Left renal pelvis (tissue), 4 donors: ENCODE measurements at places on chromosomes 6 and 20. TPM values are rescaled to one million over a fixed set of nuclear protein-coding genes. Genes with fewer than 3 reads are reported as not detected.

C6orf163 gene
- 3.2 TPM for polyA plus RNA-seq

LIME1 gene
- polyA plus RNA-seq: 4.0 TPM

RBCK1 gene
- 109 TPM for polyA plus RNA-seq

FAM184A gene
- polyA plus RNA-seq: 12.7 TPM

CALHM4 gene
- polyA plus RNA-seq: not detected

HLA-DQB1 gene
- 11.8 TPM for polyA plus RNA-seq

MAP7 gene
- 34.0 TPM for polyA plus RNA-seq

ANKRD60 gene
- not detected for polyA plus RNA-seq

GRCh38 chr6:31169123-31169857, 1.2 kb downstream of the POU5F1 start:
- no peak for DNase-seq

GRCh38 chr20:1203630-1204029, 376 bp downstream of the C20orf202 start:
- no peak for DNase-seq

- DNase-seq: no peak
These were observed 151.8 kb upstream of the INSM1 start for GRCh38 chr20:20215976-20216727.

DNA sequence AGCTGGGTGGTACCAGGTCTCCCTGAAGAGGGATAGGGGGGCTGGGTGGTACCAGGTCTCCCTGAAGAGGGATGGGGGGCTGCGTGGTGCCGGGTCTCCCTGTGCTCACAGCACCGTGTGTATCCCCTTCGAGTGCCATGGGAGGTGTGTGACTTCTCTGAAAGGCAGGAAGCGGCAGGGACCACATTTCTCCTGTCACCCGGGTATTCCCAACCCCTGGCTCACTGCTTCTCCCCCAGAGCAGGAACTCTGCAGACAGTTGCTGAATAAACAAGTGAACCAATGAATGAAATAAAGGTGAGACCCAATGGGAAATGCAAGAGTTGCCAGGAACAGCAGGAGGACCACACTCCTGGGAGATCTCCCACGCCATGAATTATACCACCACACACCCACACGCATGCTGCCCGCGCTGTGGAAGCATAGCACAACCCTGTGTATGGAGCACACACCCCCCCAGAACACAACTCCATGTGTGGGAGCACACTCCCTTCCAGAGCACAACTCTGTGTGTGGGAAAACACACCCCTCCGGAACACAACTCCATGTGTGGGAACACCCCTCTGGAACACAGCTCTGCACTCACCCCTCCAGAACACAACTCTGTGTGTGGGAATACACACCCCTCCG, 50.7 kb downstream of the RNASET2 start:
- DNase-seq: no peak

DNA sequence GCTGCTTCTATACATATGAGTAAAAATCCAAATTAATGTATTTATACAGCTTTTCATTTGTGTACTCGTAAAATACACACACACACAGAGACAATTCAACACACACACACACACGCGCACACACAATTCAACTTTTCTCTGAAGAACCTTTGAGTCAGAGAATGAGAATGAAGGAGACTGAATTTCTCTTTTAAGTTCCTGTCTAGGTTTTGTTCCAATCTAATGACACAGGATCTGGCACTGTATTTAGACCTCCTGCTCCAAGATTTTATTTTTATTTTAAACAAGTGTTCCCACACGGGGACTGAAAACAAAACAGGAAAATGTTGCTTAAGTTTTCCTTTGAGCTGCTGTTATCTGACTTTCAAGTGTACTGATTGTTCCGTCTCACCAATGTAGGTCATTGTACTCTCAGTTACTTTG, 250.8 kb downstream of the LAMA2 start:
- DNase-seq: no peak

DNA sequence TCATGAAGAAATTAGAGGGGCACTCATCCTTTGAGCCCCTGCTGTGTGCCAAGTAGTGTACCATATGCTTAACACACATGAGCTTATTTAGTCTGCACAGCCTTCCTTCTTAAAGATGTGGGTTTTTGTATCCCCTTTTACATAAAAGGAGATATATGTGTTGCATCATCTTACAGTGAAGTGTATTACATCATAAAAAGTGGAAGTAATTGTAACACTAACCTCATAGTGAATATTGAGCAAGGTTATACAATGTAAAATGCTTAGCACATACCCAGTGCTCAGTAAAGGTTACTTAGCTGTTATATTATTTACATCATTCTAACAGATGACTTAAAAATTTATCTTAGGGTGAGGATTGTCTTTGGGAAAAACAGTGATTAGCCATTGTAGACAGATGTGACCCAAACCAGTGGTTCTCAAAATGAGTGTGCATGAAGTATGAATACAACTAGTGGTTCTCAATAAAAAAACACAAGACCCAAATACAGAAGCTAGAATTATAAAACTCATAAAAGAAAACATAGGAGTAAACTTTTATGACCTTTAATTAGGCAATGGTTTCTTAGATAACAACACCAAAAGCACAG, 3.8 kb upstream of the PIGU start:
- DNase-seq: no peak

DNA sequence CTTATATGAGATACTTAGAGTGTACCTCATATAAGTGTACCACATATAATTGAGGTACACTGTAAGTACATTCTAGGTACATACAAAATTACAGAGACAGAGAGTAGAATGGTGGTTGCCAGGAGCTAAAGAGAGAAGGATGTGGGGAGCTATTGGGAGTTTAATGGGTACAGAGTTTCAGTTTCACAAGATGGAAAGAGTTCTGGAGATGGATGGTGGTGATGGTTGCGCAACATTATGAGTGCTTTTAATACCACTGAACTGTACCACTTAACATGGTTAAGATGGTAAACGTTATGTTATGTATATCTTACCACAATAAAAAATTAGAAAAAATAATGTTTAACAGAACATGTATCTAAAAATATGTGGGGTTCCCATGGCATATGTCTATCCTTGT, 69.4 kb downstream of the PRND start:
- DNase-seq: no peak

DNA sequence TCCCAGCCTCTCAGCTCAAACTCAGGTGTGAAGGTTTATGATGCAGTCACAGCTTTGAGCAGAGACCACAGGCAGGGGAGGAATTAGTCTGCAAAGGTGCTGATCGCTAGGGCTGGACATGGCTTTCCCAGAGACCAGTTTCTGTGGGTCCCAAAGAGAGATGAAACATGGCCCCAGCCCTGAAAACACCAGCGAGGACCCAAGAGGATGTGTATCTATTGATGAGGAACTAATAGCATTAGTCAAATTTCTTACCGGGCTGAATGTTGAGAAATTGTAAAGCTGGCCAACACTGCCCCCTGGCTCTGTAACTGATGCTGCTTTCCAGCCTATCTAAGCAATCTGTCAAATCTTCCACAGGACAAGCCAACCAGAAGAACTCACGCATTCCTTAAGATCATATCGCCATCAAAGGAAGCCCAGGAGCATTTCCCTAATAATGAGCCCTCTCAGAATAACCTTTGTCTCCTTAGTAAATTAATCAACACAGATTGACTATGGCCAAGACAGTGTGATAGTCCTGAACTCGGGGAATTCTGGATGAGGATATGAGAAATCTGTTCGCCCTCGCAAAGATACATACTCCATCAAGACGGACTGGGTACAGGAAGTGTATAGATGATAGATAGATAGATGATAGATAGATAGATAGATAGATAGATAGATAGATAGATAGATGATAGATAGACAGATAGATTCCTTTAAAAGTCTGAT, 7.8 kb upstream of the ACSS1 start:
- DNase-seq: no peak

- DNase-seq: no peak
These were observed 144.9 kb upstream of the OLIG3 start for GRCh38 chr6:137638926-137639706.

- DNase-seq: no peak
These were observed 162.2 kb upstream of the BMP5 start for GRCh38 chr6:56037601-56038000.

GRCh38 chr20:35627121-35627520, 11.5 kb downstream of the SPAG4 start:
- DNase-seq: no peak

- no peak for DNase-seq
These were observed 23.9 kb upstream of the RBBP8NL start for GRCh38 chr20:62451156-62451767.

DNA sequence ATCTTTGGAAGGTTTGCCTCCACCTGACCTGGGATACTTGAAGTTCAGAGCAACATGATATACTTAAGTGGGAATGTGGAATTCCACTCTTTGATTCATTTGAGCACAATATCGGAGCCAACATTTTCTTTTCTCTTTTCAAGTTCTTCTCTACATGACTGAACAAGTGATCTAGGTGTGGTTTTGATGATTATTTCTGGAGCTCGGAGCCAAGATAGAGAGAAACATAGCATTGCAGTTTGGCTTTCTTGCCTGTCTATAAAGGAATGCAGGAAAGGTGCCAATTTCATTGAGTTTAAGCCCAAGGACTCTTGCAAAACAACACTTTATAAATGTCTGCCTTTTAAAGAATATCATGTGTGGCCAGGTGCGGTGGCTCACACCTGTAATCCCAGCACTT, 124.2 kb upstream of the FAM83B start:
- no peak for DNase-seq

DNA sequence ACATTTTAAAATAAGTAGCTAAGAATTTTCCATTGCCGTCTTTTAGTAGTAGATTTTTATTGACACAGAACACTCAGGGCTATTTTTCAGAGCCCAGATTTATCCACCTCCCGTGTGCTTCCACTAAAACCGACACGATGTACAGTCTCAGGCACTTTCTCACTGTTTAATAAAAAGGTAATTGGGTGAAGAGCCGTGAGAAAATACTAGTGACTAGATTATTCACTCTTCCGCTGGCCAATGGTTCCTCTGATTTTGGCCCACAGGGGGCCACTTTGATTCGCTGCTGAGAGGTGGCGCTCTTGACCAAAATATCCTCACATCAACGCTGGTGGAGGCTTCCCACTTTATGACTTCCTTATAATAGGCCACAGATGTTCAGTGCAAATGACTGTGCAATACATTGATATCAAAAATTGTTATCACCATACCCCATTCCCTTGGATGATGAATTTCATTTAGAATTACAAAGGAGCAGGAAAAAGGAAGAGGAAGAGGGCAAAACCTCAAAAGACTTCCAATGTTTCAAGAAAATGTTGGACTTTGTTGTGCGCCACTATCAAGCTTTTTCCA, 12.3 kb upstream of the HDDC2 start:
- no peak for DNase-seq

DNA sequence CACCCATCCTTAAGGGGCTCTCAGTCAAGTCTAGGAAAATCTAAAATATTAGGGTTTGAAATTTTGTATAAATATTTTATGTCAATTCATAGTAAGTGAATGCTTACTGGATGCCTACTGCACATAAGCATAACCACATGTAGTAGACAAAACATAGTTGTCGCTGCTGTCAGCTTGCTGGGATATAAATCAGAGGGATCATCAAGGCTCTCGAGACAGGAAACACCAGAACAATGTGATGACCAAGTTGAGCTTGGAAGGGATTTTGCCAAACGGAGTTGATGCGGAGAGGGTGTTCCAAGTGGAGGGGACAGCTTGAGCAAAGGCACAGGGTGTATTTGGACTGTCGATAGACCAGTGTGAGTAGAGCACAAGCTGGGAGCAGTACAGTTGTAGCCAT, 105.8 kb upstream of the SUPT3H start:
- DNase-seq: no peak

DNA sequence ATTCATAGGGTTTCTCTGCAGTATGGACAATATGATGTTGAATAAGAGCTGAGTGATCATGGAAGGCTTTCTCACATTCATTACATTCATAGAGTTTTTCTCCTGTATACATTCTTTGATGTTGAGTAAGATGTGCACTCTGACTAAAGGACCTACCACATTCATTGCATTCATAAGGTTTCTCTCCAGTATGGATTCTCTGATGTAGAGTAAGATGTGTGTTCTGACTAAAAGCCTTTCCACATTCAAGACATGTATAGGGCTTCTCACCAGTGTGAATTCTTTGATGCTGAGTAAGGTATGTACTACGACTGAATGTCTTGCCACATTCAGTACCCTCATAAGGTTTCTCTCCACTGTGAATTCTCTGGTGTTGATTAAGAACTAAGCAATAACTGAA, 29.3 kb upstream of the ZNF391 start:
- DNase-seq: no peak

GRCh38 chr6:134331256-134331655, 13.3 kb upstream of the SGK1 start:
- no peak for DNase-seq

DNA sequence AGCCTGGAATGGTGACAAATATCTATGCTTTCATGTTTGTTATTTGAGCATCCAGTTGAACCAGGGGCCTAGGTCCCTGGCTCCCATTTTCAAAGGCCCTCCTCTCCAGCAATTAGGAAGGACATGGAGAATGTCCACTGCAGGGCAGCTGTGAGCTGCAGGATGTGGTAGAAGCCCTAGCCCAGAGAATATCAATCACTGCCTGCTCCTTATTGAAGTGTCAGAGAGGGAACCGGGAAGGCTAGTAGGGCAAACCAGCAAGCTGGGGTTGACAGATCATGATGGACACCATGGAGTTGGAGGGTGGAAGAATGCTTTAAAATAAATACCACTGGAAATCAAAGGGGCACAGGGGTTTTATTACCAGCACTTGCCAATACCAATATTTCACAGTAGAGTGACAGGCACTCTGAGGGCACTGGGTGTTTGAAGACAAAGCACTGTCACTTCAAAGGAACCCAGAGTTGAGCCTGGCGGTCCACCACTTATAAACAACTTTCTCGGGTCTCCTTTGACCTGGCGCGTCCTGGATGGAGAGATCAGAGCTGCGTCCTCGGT, 47.7 kb downstream of the ZNF831 start:
- no peak for DNase-seq

GRCh38 chr6:139017227-139017626, 11.3 kb upstream of the ABRACL start:
- no peak for DNase-seq

DNA sequence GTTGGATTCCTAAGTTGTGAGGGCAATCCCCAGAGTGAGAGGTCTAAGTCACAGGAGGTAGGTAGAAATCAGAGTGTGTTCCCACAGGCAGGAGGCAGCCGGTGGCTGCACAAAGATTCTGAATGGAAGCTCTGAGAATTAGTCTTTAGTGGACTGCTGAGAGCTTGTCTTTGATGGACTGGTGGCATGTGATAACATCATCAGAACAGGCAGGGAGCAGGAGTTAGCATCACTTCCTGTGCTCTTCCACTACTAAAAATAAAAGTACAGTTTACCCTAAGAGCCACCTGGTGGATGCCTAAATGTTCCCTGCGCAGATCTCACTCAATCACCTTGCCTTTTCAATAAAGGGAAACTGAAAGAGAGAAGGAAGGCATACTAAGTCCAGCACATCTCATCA, 294.6 kb upstream of the POU3F2 start:
- no peak for DNase-seq

DNA sequence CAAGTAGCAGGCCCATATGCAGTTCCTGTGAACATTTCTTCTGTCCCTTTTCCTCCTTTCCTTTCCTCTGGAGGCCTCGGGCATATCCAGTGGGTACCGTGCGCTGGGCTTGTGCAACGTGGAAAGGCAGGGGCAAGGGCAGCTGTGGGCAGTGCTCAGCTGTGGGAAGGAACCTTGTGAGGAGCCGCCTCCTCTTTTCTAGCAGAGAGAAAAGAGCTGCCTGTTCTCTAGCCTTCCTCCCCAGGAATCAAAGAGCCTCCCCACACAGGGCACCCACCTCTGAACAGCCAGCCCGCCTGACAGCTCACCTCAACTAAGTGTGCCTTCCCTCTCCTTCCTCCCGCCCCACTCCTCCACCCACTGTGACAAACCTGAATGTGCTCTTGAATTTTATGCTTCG, 143.3 kb upstream of the HDDC2 start:
- no peak for DNase-seq

GRCh38 chr6:81847866-81848265, 95.4 kb upstream of the TENT5A start:
- DNase-seq: no peak
